ENCODE measurements at places on chromosomes 4 and X.
A peak's percentile ranks its signal among the peaks of the same experiment; 100 is the strongest.

- no peak overlapping the region for H3K4me3 ChIP-seq
- H3K4me1 ChIP-seq, result no peaks in the 10 kb centered on the region
- no peak overlapping the region for H3K27ac ChIP-seq
- H3K36me3 ChIP-seq, result no peaks in the 10 kb centered on the region
- DNase-seq, result no peak
Observed at GRCh38 chrX:141947350-141947749, 43.7 kb downstream of the MAGEC1 start.

- H3K4me1 ChIP-seq, result peaks cover 3% of the 10 kb centered on the region
- no peak overlapping the region for H3K4me3 ChIP-seq
- H3K27me3 ChIP-seq, result no peaks in the 10 kb centered on the region
Observed at GRCh38 chr4:112759313-112759712, 122.4 kb downstream of the LARP7 start.

DNA sequence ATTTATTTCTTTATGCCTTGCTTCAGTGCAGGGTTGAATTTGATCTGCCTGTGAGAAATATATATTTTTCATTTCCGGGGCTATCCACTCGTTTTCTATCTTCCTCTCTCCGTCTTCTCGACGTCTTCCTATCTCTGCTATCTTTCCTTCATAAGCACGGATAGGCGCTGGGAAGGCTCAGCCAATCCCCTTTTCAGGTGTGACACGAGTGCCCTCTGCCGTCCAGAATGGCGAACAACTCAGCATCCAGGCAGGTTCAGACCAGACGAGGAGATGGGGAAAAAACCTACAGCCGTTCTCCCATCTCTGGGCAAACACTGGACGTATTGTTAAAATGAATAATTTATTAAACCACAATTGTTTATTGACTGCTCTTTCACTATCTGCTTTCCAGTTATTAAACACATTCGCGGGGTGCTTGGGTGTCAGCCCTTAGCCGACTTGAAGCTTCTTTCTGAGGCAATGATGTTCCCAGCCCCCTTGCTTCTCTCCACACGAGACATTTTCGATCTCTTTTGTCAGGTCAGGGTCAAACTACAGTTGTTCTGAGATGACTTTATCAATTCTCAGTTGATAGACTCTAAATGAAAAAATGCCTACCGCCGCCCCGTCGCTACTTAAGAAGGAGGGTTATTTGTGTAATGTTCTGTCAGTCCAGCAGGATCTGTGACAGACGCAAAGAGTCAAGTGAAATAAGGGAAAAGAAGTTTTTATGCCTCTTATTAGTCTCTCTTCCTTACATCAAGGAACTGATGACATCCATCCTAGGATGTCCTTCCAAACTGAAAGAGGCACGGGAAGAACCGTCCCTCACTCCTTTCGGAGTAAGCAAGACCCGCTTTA lies 96.3 kb upstream of the NOCT start:
- no peaks in the 10 kb centered on the region for H3K4me1 ChIP-seq
- DNase-seq, result peak; percentile 85
- H3K4me3 ChIP-seq, result peak overlapping the region; percentile 57
- peaks cover 8% of the 10 kb centered on the region for H3K27me3 ChIP-seq
- H3K27ac ChIP-seq, result no peak overlapping the region

- no peak overlapping the region for H3K4me3 ChIP-seq
- H3K27ac ChIP-seq, result no peak overlapping the region
- peaks cover 8% of the 10 kb centered on the region for H3K4me1 ChIP-seq
- no peaks in the 10 kb centered on the region for H3K36me3 ChIP-seq
- H3K27me3 ChIP-seq, result no peaks in the 10 kb centered on the region
Observed at GRCh38 chr4:70000711-70001110, 4.9 kb downstream of the STATH start.

DNA sequence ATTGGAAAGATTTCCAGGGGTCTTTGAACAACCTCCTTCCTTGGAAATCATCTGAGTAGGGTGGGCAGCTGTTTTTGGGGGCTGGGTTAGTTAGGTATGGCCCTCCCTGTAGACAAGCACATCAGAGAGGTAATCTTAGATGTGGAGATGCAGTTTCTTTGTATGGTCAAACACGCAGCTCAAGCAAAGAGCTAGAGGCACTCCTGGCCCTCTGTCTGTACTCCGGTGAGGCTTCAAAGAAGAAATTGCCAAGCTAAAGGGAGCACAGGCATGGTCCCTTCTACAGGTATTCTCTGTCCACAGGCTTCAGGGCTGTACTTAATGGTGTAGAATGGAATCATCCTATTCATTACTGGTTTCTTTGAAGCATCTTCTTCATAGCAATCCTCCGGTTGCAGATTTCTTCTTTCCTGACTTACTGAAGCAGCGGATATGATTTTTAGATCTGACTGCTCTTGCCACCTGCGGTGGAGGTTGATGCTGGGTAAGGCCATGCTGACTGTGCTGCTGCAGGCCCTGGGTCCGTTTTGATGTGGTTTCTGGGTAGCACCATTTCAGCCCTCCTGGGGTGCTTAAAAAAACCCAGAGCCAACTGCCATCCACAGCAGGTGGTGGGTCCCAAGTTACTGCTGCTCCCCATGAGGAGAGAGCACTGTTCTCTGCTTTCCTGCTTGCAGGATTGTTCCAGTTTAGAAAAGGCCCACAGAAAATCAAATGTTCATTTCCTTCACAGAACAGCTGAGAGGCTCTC lies 318.9 kb upstream of the GATB start:
- no peaks in the 10 kb centered on the region for H3K36me3 ChIP-seq
- no peaks in the 10 kb centered on the region for H3K4me1 ChIP-seq
- no peak overlapping the region for H3K27ac ChIP-seq
- no peak overlapping the region for H3K4me3 ChIP-seq
- no peak for DNase-seq

DNA sequence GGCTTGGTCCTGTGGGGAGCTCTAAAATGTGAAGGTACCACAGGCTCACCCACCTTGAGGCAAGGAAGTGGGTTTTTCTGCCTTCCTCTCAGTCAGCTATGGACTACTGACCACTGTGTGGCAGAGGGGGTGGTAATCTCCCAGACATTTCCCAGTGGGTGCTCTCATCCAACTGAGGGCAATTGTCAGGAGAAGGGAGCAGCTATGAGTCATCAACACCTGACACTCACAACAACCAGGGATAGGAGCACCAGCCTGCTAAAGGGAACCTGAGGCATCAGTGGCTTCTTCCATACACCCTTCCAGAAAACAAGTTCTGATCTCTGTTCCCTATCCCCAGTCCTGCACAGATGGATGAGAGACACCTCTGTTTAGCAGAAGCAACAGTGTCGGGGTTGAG lies 468.8 kb downstream of the BCOR start:
- no peak for DNase-seq
- no peak overlapping the region for H3K27ac ChIP-seq
- no peaks in the 10 kb centered on the region for H3K36me3 ChIP-seq
- no peak overlapping the region for H3K4me3 ChIP-seq
- no peaks in the 10 kb centered on the region for H3K4me1 ChIP-seq

All from GM23248 (cell line).